Thoracic aorta endothelial cell (primary cell): ENCODE measurements at places on chromosomes 4 and X. TPM values are rescaled to one million over a fixed set of nuclear protein-coding genes. Genes with fewer than 3 reads are reported as not detected.

Gene ADRA2C
- total RNA-seq = not detected in 2 replicates

Gene SORCS2
- not detected in 2 replicates for total RNA-seq

Gene PABPC1L2A
- not detected in 2 replicates for total RNA-seq

Gene NPY1R
- total RNA-seq = 0.13 and 0.22 TPM in 2 replicates

Gene FGFR3
- total RNA-seq = 0.29 and 0.53 TPM in 2 replicates

Gene PABPC4L
- total RNA-seq = 0.27 and 0.65 TPM in 2 replicates

Gene STARD8
- total RNA-seq = 6.9 and 20.2 TPM in 2 replicates

Gene TMSB15B
- 7.4 and 10.1 TPM in 2 replicates for total RNA-seq

Gene HTN3
- not detected in 2 replicates for total RNA-seq

Gene GABRG1
- total RNA-seq = not detected in 2 replicates

Gene FABP2
- not detected in 2 replicates for total RNA-seq

Gene GPC4
- total RNA-seq = 0.07 TPM in 1 of 2 replicates, not detected in the other

Gene ZCCHC13
- total RNA-seq = not detected in 2 replicates

Gene ARSJ
- 62.4 and 86.4 TPM in 2 replicates for total RNA-seq

Gene GYPE
- total RNA-seq = 0.93 TPM in 1 of 2 replicates, not detected in the other

Gene CCKAR
- not detected in 2 replicates for total RNA-seq

Gene SCFD2
- total RNA-seq = 25.4 and 27.1 TPM in 2 replicates

Gene RAB9B
- total RNA-seq = 0.40 and 0.50 TPM in 2 replicates

Gene SPON2
- total RNA-seq = 0.40 and 0.57 TPM in 2 replicates

Gene KLHL4
- total RNA-seq = 33.7 and 38.3 TPM in 2 replicates

Gene SPANXA1
- total RNA-seq = not detected in 2 replicates

Gene SOX3
- total RNA-seq = not detected in 2 replicates

Gene SUPT20HL1
- not detected in 2 replicates for total RNA-seq

Gene INTS6L
- 4.7 and 5.1 TPM in 2 replicates for total RNA-seq

Gene WDR13
- total RNA-seq = 65.3 and 85.5 TPM in 2 replicates

Gene TNIP3
- 0.80 and 0.86 TPM in 2 replicates for total RNA-seq

Gene CSAG3
- total RNA-seq = not detected in 2 replicates

Gene TMEM154
- total RNA-seq = 12.1 and 20.7 TPM in 2 replicates

Gene USP26
- not detected in 2 replicates for total RNA-seq

Gene CYBB
- total RNA-seq = not detected in 2 replicates
